ENCODE measurements at places on chromosomes 7 and 10. TPM values are rescaled to one million over a fixed set of nuclear protein-coding genes. Genes with fewer than 3 reads are reported as not detected.

The SDK1 gene
- total RNA-seq = 46.3 TPM

The MMRN2 gene
- 85.6 TPM for total RNA-seq

GRCh38 chr7:159038066-159038465 is 106.6 kb downstream of the VIPR2 start:
- no peaks in the 10 kb centered on the region for H3K36me3 ChIP-seq
- DNase-seq = no peak
- H3K27me3 ChIP-seq = no peaks in the 10 kb centered on the region
- no peaks in the 10 kb centered on the region for H3K4me1 ChIP-seq

DNA sequence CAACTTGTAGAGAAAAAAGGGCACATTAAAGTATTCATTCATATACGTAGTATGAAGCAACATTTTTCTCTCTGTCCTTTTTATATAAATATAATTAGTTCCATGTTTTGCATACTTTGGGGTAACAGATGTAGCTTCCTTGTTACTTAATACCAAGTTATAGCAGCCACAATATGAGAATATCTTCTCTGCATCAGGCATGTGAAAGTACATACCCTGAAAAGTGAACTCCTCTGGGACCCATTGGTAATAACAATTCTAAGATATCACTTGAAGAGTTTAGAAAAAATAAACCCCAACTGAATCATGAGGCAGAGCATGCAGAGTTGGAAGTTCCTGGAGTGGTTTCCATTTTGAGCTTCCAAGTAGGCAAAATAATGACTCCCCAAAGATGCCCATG is 2.4 kb upstream of the CRPPA start:
- no peaks in the 10 kb centered on the region for H3K4me1 ChIP-seq
- no peaks in the 10 kb centered on the region for H3K27me3 ChIP-seq
- no peak overlapping the region for H3K4me3 ChIP-seq
- no peak overlapping the region for H3K27ac ChIP-seq
- no peaks in the 10 kb centered on the region for H3K36me3 ChIP-seq

- H3K27ac ChIP-seq = no peak overlapping the region
- no peak for DNase-seq
- H3K4me3 ChIP-seq = no peak overlapping the region
- no peaks in the 10 kb centered on the region for H3K27me3 ChIP-seq
- no peaks in the 10 kb centered on the region for H3K4me1 ChIP-seq
These were observed 140.4 kb downstream of the PIP4K2A start for GRCh38 chr10:22573820-22574569.

- peaks cover under 1% of the 10 kb centered on the region for H3K4me1 ChIP-seq
- no peaks in the 10 kb centered on the region for H3K36me3 ChIP-seq
- no peak overlapping the region for H3K4me3 ChIP-seq
- no peaks in the 10 kb centered on the region for H3K27me3 ChIP-seq
- no peak overlapping the region for H3K27ac ChIP-seq
- DNase-seq = no peak
These were observed 109.2 kb downstream of the DYNC1I1 start for GRCh38 chr7:95881597-95881996.

- no peaks in the 10 kb centered on the region for H3K36me3 ChIP-seq
- no peak for DNase-seq
- H3K27ac ChIP-seq = no peak overlapping the region
- no peaks in the 10 kb centered on the region for H3K4me1 ChIP-seq
- no peak overlapping the region for H3K4me3 ChIP-seq
These were observed 47.3 kb upstream of the BHLHA15 start for GRCh38 chr7:98163704-98164494.

- no peak overlapping the region for H3K4me3 ChIP-seq
- no peaks in the 10 kb centered on the region for H3K27me3 ChIP-seq
- no peaks in the 10 kb centered on the region for H3K36me3 ChIP-seq
- no peak overlapping the region for H3K27ac ChIP-seq
These were observed 46.8 kb upstream of the NAMPT start for GRCh38 chr7:106331441-106332175.

DNA sequence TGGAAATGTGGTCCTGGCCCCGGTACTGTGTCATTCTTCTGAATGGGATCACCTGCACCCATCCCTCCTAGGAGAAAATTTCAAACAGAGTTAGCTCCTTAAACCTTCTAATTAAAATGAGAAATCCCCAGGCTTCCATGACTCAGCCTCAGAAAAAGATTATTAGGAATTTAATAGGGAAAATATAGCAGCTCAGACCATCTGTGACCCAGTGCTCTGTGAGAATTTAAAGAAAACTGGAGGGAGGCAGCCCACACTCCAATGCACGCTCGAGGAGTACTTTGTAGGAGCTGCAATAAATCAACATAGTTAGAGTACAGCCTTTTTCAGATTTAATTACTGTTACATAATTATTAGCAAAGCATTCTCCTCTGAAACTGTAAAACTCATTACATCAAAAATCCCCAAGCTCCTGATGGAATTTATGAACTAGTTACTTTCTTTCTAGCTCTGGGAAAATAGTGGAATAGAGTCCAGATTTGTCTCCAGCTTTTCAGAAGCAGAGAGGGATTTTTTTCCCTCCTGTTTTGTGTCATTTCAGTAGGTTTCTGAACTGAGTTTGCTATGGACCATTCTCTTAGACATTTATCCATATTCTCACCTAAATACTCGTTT is 30.1 kb downstream of the NEUROD6 start:
- H3K27me3 ChIP-seq = no peaks in the 10 kb centered on the region
- no peak overlapping the region for H3K27ac ChIP-seq
- DNase-seq = no peak
- no peak overlapping the region for H3K4me3 ChIP-seq
- no peaks in the 10 kb centered on the region for H3K4me1 ChIP-seq

The SFMBT2 gene
- 20.3 TPM for total RNA-seq

The ST8SIA6 gene
- total RNA-seq = 2.4 TPM
